ENCODE measurements at places on chromosomes 1 and 21. TPM values are rescaled to one million over a fixed set of nuclear protein-coding genes. Genes with fewer than 3 reads are reported as not detected.

DMRTA2 gene
- total RNA-seq: 0.26 TPM

HJV gene
- total RNA-seq: not detected

DNAJC11 gene
- total RNA-seq: 32.6 TPM

SLC44A3 gene
- total RNA-seq: 2.4 TPM

COL11A1 gene
- 1.6 TPM for total RNA-seq

RGS18 gene
- not detected for total RNA-seq

C1orf185 gene
- total RNA-seq: not detected

PADI2 gene
- 1.1 TPM for total RNA-seq

C4BPA gene
- total RNA-seq: 0.52 TPM

ELAPOR1 gene
- total RNA-seq: 0.63 TPM

ATP6V1G3 gene
- not detected for total RNA-seq

SYNJ1 gene
- 2.6 TPM for total RNA-seq

AMY1C gene
- total RNA-seq: not detected

AMY2A gene
- not detected for total RNA-seq

CLDN17 gene
- not detected for total RNA-seq

FHAD1 gene
- 0.64 TPM for total RNA-seq

CLEC20A gene
- not detected for total RNA-seq

MIS18A gene
- total RNA-seq: 12.7 TPM

All from A549 treated with Mapracorat at 1 μM for 4 hours (cell line).